NCI-H1436 treated with DMSO at 0.1 percent for 48 hours (cell line): ENCODE measurements at places on chromosomes 6 and 20.

- no peak for DNase-seq
Observed at GRCh38 chr6:32685603-32686002, 19.1 kb upstream of the HLA-DQB1 start.

GRCh38 chr20:35021063-35021462 is 65.4 kb downstream of the MYH7B start:
- DNase-seq, result no peak

DNA sequence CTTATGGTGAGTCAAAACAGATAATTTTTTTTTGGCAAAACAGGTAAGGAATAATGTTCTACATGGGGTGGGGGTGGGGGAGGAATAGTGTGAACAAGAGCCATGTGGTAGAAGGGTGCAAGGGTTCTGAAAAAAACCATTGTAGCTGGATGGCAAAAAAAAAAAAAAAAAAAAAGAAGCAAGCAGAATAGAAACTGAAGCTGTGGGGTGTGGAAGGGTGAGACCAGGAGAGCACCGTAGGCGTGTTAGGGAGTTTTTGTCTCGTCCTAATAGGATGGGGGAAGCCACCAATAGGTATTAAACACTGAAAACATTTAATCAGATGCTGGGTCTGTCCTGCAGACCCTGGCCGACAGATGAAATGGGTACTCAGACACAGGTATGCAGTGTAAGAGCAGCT is 110.1 kb downstream of the ADTRP start:
- DNase-seq, result no peak

- no peak for DNase-seq
Observed at GRCh38 chr20:9360431-9360830, 154.0 kb upstream of the LAMP5 start.

- no peak for DNase-seq
Observed at GRCh38 chr6:52161689-52162438, 24.3 kb upstream of the IL17A start.

- DNase-seq, result no peak
Observed at GRCh38 chr6:123879749-123880148, 76.1 kb downstream of the NKAIN2 start.

- no peak for DNase-seq
Observed at GRCh38 chr20:46545077-46545826, 5.2 kb downstream of the OCSTAMP start.

DNA sequence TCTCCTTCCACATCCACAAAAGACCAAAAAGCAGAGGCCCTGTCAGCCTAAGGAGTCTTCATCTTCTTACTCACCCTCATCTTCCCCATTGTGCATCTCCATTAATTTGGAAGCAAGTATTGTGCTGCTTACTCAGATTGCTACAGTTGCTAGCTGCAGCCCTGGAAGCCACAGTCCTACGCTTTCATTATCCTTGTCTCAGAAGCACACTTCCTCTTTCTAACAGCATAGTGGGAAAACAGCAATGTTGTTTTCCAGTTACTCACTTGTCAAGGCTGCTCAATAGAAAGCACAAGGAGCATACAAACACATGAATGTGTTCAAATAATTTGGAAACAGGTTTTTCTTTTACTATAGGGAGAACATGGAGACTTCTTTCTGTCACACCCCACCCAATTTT is 76.6 kb upstream of the RBM24 start:
- DNase-seq, result no peak

GRCh38 chr6:9628819-9629218 is 786.1 kb downstream of the TFAP2A start:
- DNase-seq, result no peak

DNA sequence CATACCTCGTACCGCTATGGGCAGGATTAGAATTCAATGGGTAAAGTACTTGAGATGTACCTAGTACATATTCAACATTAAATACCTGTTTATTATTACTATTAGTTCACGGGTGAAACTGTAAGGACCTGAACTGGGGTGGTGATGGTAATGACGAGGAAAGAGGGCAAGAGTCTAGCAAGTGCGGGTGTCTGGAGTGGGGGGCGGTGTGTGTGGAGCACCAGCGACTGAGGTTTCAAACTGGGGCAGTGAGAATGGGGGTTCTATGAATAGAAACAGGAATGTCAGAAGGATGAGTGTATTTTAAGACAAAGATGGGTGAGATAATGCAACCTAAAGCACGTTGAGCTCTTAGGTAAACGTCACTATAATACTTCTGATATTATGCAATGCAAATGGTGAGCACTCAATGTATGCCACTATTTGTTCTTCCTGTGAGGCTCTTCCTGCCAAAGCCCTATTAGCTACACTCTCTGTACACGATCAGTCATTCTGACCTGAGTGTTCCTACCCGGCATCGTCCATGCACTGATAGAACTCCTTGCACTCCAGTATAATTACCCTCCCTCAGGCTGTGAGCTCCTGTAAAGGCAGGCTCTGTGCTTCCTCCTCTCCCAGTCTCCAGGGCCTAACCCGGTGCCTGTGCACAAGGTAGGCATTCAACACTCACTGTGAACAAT is 55.0 kb downstream of the ALDH5A1 start:
- peak; percentile 6 for DNase-seq

DNA sequence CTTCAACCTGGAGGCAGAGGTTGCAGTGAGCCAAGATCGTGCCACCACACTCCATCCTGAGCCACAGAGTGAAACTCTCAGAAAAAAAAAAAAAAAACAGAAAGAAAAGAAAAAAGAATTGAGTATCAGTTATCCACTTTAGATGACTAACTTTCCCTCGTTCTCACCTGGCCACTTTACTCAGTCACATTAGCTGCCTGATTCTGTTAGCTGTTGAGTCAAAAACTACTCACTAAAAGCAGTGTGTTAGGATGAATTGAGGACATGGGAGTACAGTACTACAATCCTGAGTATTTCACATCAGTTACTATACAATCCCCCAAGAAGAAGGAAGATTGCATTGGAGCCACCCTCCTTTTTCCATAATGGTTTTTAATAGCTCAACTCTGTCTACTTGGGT is 114.6 kb downstream of the ADAT2 start:
- DNase-seq, result no peak

GRCh38 chr6:117548797-117549301 is 53.5 kb downstream of the GOPC start:
- no peak for DNase-seq

GRCh38 chr6:53342217-53342616 is 6.5 kb downstream of the ELOVL5 start:
- DNase-seq, result no peak

DNA sequence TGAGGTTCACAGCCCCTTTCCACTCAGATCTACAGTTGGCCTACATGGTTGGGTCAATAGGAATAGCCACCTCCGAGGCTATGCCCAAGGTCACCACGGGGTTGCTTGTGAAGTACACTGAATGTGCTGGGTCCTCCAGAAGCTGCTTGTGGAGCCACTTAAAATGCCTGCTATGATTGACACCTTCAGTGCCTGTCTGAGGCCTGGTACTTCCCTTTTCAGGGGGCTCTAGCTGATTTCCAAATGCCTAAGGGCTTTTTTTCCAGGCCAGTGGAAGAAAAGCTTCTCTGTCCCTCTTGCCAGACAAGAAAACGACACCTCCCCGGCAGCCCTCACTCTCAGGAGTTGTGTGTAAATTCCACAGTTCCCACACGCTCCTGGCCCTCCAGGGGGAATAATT is 6.3 kb upstream of the NXT1 start:
- DNase-seq, result no peak

DNA sequence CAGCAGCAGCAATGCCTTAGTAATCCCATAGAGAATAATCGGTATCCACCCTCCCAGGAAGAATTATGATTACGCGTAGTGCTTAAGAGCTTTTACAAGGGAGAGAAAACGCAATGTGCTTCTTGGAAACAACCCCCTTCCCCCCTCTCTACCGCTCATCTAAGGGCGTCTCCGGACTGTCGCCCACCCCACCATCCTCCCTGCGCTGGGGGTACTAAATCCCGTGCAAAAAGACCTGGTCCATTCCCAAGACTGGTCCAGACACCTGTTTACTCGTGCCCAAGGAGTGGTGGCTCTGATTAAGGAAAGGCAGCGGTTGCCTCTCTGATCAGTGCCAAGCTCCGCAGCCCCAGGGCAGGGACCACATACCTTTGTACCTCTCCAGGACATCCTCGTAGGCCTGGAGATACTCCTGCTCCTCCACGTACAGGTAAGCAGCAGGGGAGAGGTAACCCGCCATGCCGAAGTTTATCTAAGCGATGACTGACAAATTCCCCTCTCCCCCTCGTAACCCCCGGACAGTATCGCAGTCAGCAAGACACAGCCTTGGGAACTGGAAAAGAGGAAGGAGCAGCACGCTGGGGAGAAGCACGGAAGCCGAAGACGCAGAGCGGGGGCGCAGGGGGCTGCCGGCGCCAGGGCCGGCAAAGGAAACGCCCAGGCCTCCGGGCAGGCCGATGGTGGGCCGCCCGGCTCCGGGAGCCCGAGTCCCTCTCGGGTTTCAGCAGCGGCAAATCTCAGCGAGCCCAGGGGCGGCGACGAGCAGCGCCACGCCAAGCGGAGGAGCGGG is 112.0 kb upstream of the BEND6 start:
- DNase-seq, result no peak

GRCh38 chr20:25252686-25253421 is 5.0 kb downstream of the PYGB start:
- DNase-seq, result no peak

- no peak for DNase-seq
Observed at GRCh38 chr6:120056085-120056484, 706.5 kb upstream of the MAN1A1 start.

GRCh38 chr6:28474441-28475219 is 31.3 kb upstream of the ZSCAN23 start:
- DNase-seq, result no peak
